Right ventricle myocardium superior (tissue), 1 donor: ENCODE measurements at places on chromosomes 13 and 19. TPM values are rescaled to one million over a fixed set of nuclear protein-coding genes. Genes with fewer than 3 reads are reported as not detected.

Gene ENOX1
- 7.5 TPM for total RNA-seq

Gene ZSWIM9
- 6.9 TPM for total RNA-seq

Gene LONP1
- 98.8 TPM for total RNA-seq

Gene IGFL2
- total RNA-seq: not detected

Gene ARHGEF1
- 30.1 TPM for total RNA-seq

Gene R3HDM4
- 20.3 TPM for total RNA-seq

Gene APLP1
- total RNA-seq: 17.8 TPM

Gene CGB8
- not detected for total RNA-seq
